ENCODE measurements at places on chromosomes 2 and 18.

GRCh38 chr18:72652990-72653593 lies 109.0 kb upstream of the CBLN2 start:
- no peak for DNase-seq

GRCh38 chr2:199659207-199659606 lies 191.8 kb downstream of the FTCDNL1 start:
- no peak for DNase-seq

DNA sequence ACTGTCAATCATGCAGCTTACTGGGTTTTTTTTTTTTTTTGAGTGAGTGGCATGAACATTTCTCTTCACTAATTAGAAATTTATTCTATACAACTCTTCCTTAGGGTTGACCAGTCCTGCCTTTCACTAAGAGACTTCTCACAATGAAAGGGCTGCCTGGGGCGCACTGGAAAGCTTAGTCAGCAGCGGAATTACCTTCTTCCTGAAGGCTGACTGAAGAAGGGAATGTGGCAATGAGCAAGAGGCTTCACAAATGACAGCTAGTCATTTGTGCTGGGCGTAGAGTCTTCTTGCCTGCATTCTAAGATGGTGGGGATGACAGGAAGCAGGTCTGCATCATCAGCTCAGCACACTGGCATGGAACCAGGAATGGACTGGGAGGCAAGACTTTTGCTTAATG lies 15.6 kb upstream of the SCN3A start:
- no peak for DNase-seq

DNA sequence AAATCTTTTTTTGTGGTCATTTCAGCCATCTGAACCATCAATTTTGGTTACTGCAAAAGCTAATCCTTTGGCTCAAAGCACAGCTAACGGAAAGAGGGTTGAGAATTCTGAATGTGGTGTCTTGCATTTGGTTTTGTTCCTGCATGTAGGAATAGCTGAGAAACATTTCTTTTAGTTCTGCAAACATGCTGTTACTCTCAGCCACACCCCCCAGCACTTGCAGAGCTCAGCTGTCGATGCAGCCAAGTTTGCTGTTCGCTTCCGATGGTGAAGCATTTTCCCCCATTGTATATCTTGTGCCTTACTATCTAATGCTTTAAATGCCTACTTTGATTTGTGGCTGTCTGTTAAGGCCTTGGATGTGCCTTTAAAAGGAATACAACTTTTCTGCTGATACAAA lies 294.9 kb upstream of the FANCL start:
- DNase-seq: no peak

- DNase-seq: no peak
Measured at GRCh38 chr2:236715077-236715476, 145.5 kb downstream of the ACKR3 start.

GRCh38 chr2:197254776-197255530 lies 55.6 kb downstream of the ANKRD44 start:
- DNase-seq: no peak

GRCh38 chr2:189254268-189254883 lies 74.8 kb upstream of the COL5A2 start:
- DNase-seq: no peak

GRCh38 chr2:23419171-23420090 lies 34.5 kb downstream of the KLHL29 start:
- DNase-seq: no peak

- DNase-seq: no peak
Measured at GRCh38 chr18:13874558-13874957, 40.8 kb downstream of the MC2R start.

GRCh38 chr2:41722668-41723369 lies 325.0 kb upstream of the PKDCC start:
- DNase-seq: no peak

- DNase-seq: no peak
Measured at GRCh38 chr2:171157109-171157500, 3.6 kb downstream of the TLK1 start.

- DNase-seq: no peak
Measured at GRCh38 chr18:49590608-49591007, 28.8 kb downstream of the LIPG start.

GRCh38 chr2:19362094-19362754 lies 3.8 kb upstream of the OSR1 start:
- no peak for DNase-seq

- no peak for DNase-seq
Measured at GRCh38 chr18:1383465-1383864, 478.8 kb downstream of the ADCYAP1 start.

GRCh38 chr18:66971960-66972359 lies 368.1 kb upstream of the CDH19 start:
- no peak for DNase-seq

- no peak for DNase-seq
Measured at GRCh38 chr2:58089081-58089480, 42.5 kb downstream of the VRK2 start.

DNA sequence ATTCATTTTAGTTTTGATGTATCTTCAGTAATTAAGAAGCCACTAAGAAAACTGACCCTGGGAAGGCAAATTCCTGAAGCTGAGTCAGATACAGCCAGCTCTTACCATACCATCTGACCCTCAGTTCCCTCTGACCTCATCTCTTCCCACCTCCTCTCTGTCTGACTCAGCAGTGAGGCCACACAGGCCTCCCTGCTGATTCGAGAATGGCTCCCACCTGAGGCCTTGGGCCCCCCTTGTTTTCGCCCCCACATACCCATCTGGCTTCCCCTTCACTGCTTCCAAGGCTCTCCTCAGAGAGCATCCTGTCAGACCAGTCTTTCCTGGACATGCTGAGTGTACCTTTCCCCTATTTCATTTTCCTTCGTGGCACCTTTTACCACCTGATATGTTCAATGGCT lies 71.0 kb upstream of the CYP1B1 start:
- no peak for DNase-seq
